Stomach (tissue), 19 donors: ENCODE measurements at places on chromosomes 7 and 10. TPM values are rescaled to one million over a fixed set of nuclear protein-coding genes. Genes with fewer than 3 reads are reported as not detected.
A peak's percentile ranks its signal among the peaks of the same experiment; 100 is the strongest.

CNTNAP2 gene
- total RNA-seq = 0.43 TPM

UPK3B gene
- total RNA-seq = 0.45 TPM

DNA sequence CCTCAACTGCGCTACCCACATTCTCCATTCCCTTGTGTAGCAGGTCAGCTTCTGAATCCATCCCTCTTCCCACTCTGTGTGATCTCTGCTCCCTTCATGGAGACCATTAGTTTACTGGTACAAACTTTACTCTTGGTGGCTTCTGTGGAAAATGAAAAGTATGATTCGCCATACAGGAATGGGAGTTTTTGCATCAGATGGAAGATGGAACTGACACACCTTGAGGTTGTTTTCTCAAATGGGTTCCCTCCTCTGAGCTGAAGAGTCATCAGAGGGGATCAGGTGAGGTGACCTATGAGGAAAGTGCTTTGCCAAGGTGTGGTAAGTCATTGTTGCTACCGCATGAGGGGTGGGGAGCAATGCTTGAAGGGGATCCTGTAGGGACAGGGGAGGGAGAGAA is 266.8 kb downstream of the INHBA start:
- H3K4me3 ChIP-seq = no peak overlapping the region
- no peaks in the 10 kb centered on the region for H3K4me1 ChIP-seq
- H3K27me3 ChIP-seq = no peaks in the 10 kb centered on the region

- H3K36me3 ChIP-seq = no peaks in the 10 kb centered on the region
- no peak overlapping the region for H3K27ac ChIP-seq
- no peaks in the 10 kb centered on the region for H3K4me1 ChIP-seq
- no peaks in the 10 kb centered on the region for H3K27me3 ChIP-seq
- DNase-seq = no peak
Observed at GRCh38 chr7:39164887-39165286, 187.2 kb downstream of the POU6F2 start.

ADGRA1 gene
- under 0.01 TPM for total RNA-seq

- H3K27me3 ChIP-seq = no peaks in the 10 kb centered on the region
- no peak overlapping the region for H3K27ac ChIP-seq
- no peaks in the 10 kb centered on the region for H3K4me1 ChIP-seq
Observed at GRCh38 chr10:6694447-6695140, 114.5 kb upstream of the PRKCQ start.

DNA sequence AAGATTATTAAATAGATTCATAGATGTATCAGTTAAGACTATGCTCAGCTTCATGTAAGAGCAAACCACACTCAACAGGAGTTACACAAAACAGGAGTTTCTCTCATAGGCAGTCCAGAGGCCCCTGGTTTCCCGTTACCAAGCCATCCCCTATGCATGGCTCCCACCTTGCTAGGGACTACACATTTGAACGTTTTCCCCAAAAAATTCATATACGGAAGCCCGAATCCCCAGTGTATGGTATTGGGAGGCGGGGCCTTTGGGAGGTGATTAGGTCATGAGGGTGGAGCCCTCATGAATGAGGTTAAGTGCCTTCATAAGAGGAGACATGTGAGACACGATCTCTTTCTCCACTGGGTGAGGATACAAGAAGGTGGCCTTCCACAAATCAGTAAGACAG is 29.1 kb downstream of the RSU1 start:
- DNase-seq = no peak
- H3K4me3 ChIP-seq = no peak overlapping the region
- H3K36me3 ChIP-seq = no peaks in the 10 kb centered on the region
- no peaks in the 10 kb centered on the region for H3K4me1 ChIP-seq
- H3K27ac ChIP-seq = no peak overlapping the region

FAM241B gene
- total RNA-seq = not detected

C10orf90 gene
- not detected for total RNA-seq

- no peak overlapping the region for H3K4me3 ChIP-seq
- H3K27me3 ChIP-seq = peaks cover 11% of the 10 kb centered on the region
- no peak for DNase-seq
- no peak overlapping the region for H3K27ac ChIP-seq
- no peaks in the 10 kb centered on the region for H3K4me1 ChIP-seq
- no peaks in the 10 kb centered on the region for H3K36me3 ChIP-seq
Observed at GRCh38 chr10:26593896-26594295, 103.6 kb upstream of the PDSS1 start.

- no peak overlapping the region for H3K27ac ChIP-seq
- no peaks in the 10 kb centered on the region for H3K27me3 ChIP-seq
- H3K36me3 ChIP-seq = no peaks in the 10 kb centered on the region
- no peak for DNase-seq
- H3K4me1 ChIP-seq = no peaks in the 10 kb centered on the region
Observed at GRCh38 chr10:62127975-62128374, 140.7 kb downstream of the RTKN2 start.

DNA sequence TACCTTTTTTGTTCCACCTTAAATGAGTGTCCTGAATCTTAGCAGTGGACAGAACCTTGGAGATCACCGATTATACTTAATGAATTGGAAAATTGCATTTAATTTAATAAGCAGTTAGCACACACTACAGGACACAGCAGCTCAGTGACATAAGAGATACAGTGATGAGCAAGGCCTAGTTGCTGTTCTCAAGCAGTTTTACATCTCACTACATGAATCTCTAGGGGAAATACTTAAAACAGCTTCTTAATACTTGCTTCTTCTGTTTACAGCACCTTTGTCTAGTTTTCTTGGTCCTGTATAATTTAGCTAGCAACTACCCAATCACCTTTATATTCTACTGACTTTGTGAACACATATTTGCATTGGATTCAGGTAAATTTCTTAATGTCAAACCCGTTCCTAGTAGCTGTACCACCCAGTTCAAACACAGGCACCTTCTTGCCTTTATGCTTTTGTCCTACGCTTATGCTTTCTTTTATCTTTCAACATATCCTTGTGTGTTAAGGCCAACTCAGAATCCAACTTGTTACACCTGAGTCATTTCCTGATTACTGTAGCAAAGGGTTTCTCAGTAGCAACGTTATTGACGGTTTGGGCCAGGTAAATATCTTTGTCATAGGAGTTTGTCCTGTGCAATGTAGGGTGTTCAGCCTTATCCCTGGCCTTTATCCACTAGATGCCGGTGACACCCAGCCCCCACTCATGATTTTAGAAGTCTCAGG is 1.8 kb downstream of the STAM start:
- H3K4me1 ChIP-seq = peaks cover 38% of the 10 kb centered on the region
- DNase-seq = peak; percentile 61
- no peak overlapping the region for H3K27ac ChIP-seq
- peak overlapping the region; percentile 66 for H3K4me3 ChIP-seq
- no peaks in the 10 kb centered on the region for H3K27me3 ChIP-seq

GRCh38 chr10:48682265-48682664 is 2.4 kb upstream of the WDFY4 start:
- H3K4me3 ChIP-seq = no peak overlapping the region
- no peak for DNase-seq

GRCh38 chr10:93403152-93404047 is 78.7 kb downstream of the MYOF start:
- peaks cover 14% of the 10 kb centered on the region for H3K4me1 ChIP-seq
- no peak overlapping the region for H3K4me3 ChIP-seq
- no peak for DNase-seq
- H3K27me3 ChIP-seq = no peaks in the 10 kb centered on the region
- H3K27ac ChIP-seq = no peak overlapping the region
- peaks cover 67% of the 10 kb centered on the region for H3K36me3 ChIP-seq

- no peaks in the 10 kb centered on the region for H3K36me3 ChIP-seq
- DNase-seq = no peak
- H3K27me3 ChIP-seq = no peaks in the 10 kb centered on the region
- no peak overlapping the region for H3K4me3 ChIP-seq
- H3K27ac ChIP-seq = no peak overlapping the region
Observed at GRCh38 chr10:71549766-71550533, 153.2 kb downstream of the CDH23 start.

GRCh38 chr10:17212802-17213221 is 11.3 kb upstream of the TRDMT1 start:
- peaks cover 47% of the 10 kb centered on the region for H3K4me1 ChIP-seq
- H3K27ac ChIP-seq = no peak overlapping the region
- H3K36me3 ChIP-seq = no peaks in the 10 kb centered on the region
- DNase-seq = no peak
- H3K27me3 ChIP-seq = no peaks in the 10 kb centered on the region

PTPN20 gene
- 1.7 TPM for total RNA-seq
